HT-29 (cell line): ENCODE measurements at places on chromosomes 2 and 18.

- DNase-seq: peak; percentile 71
Observed at GRCh38 chr2:71157124-71157793, 26.8 kb downstream of the MPHOSPH10 start.

DNA sequence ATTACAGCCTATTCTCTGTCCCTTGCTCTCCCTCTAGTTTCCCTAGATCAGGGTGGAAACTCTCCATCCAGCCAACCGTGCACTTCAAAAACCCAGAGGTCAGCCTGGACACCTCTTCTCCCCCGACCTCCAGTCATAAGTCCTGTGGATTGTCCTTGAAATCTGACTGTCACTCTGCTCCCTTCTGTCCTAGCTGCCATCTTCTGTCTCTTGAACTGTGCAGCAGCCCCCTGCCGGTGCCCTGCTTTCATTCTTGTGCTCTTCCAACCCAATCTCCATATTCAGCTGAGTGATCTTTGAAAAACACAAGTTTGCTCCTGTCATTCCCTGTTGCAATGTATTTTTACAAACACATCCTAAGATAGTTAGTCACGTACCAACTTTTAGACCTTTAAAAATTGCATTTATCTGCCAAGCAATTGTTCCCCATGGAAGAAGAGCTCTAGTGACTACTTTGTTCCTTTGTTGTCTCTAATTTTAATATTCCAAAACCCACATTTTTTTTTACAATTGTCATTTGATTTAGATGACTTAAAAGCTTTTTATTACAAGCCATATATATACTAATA lies 254.3 kb downstream of the CAMKMT start:
- no peak for DNase-seq

GRCh38 chr2:173652767-173653431 lies 298.2 kb downstream of the CDCA7 start:
- peak; percentile 56 for DNase-seq

GRCh38 chr2:33205693-33206434 lies 259.1 kb downstream of the LTBP1 start:
- DNase-seq: no peak

DNA sequence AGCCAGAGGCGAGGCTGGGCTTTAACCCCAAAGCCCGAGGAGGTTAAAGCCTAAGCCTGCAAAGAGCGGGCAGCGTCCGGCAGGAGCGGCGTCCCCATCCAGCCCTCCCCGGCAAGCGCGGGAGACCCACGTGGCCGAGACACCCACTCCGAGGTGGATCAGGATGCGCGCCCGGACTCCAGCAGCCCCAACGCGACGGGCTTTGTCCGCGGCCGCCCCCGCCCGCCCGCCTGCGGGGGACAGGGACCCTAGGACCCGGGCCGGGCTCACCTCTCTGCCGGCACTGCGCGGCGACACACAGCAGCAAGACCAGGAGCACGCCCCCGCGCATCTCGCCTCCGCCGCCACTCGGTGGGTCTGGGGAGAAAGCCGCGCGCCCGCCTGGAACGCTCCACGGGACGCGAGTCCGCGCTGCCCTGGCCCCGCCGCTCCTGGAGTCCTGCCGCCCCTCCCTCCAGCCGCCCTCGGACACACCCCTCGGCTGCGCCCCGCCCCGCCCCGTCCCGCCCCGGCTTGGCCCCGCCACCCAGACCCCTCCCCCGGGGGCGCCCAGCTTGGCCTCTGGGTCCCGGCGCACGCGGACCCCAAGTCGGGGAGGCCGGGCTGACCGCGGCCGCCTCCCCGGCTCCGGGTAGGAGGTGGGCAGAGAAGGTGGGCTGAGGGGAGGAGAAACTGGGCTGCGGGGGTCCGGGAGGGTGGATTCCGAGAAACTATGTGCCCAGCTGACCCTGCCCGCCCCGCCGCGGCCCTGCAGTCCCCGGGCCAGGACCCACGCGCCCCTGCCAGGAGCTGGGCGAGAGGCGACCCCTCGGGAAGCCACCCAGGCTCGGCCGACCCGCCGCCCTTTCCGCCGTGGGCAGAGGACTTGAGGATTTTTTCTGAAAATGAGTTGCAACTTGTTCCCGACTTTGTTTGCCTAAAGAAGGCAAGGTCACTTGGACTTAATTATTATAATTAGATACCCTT lies at the start of gene LAMA1:
Gene LAMA1, minus strand, starts transcription at position 408 of the 966 bp plus-strand sequence. Its CDS starts 77 bp downstream, at position 331.
- no peak for DNase-seq

DNA sequence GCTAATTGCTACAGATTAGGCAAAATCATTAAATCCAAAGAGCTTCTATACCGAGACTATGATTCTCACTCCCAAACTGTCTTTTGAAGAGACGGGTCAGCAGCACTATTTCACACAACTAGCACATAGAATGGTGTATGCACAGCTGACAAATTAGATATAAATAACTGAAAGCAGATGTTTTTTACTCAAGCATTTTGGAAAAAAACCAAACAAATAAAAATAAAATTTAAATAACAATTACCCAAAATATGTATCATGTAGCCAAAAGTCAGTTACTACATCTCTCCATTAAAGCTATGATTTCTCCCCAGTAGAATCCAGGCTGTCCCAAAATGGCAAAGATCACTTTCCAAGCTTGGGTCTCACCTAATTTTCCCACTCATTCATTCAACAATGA lies 107.9 kb downstream of the TMEM163 start:
- no peak for DNase-seq

GRCh38 chr2:137741784-137742362 lies 222.4 kb upstream of the HNMT start:
- peak; percentile 11 for DNase-seq

DNA sequence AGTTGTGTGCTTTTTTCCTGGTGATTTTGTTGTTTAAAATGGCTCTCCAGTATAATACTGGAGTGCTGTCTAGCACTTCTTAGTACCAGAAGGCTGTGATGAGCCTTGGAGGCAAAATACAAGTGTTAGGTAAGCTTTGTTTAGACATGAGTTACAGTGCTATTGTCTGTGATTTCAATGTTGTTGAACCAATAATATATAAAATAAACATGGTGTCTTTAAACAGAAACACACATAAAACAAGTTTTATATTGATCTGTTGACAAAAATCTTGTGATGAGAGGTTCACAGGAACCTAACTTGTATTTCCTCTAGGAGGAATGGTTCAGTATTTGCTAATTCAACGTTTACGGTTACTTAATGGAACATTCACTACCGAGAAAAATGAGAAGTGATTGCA lies 5.0 kb upstream of the FAM171B start:
- no peak for DNase-seq

GRCh38 chr2:60826111-60826510 lies 55.3 kb upstream of the REL start:
- no peak for DNase-seq

GRCh38 chr2:76825140-76825970 lies 696.8 kb downstream of the LRRTM4 start:
- DNase-seq: no peak

DNA sequence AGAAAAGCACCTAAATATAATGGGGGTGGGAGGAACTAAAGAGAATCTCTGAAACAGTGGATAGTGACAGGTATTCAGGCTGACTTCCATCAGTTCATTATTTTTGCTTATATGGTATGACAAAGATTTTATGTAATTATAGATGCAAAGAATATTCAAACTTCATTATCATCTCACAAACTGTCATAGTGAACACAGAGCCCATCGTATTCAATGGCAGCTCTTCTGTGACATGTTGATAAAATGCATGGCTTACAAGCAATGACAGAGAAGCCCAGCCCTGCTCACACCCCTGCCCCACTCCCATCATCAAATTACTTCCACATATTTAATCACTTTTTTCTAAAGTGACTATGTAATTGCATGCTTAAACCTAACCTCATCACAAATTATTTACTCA lies 904.3 kb downstream of the LRP1B start:
- no peak for DNase-seq

DNA sequence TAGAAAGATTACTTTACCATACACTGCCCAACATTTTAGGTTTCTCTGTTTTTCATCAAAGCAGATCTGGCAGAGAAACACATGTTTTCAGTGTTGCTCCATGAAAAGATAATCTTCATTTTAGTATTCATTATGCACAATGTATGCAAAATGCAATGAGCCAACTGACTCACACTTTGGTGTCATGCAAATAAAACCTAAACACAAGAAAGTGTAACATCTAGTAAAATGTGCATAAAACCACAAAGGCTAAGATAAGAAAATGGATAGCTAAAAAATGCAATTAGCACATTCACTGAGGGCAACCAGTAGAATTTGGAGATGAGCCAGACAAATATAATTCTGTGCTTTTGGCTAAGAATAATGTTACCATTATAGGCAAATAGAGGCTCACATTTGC lies 203.5 kb upstream of the UBE2E3 start:
- no peak for DNase-seq

DNA sequence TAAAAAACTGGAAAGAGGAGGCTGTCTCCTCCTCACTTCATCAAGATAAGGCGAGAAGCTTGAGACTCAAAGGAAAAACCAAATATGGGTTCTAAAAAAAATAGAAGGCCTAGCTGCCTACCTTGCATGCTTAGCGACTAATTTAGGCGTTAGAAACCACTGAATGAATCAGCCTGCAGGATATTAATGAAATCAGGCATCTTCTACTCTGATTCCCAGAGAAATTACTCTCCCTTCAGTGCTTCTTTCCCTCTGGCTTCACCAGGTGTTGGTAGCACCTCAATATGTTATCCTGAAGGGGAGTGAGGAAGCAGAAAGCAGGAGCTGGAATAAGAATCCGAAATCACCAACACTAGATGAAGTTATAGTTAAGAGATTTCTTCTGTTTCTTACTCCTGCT lies 749.8 kb upstream of the NRXN1 start:
- DNase-seq: no peak

GRCh38 chr18:34660572-34660971 lies 49.5 kb upstream of the DTNA start:
- no peak for DNase-seq

DNA sequence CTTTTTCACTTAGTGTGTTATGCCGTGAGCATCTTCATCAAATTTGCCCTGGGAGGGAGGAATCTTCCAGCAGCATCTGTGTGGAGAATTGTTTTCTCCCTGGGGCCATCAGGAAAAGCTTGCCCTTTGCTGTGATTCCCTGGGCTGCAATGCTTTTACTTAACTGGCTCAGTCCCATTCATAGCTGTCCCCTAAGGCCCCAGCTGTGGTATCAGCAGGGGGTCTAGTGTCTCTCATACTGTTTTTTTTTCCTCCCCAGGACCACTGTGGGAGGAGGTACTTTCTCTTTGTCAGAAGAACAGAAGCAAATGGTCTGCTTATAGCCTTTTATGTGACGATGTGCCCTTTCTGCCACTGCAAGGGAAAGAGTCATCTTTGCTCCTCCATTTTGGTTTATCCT lies 176.8 kb upstream of the CELF4 start:
- no peak for DNase-seq

- DNase-seq: peak; percentile 71
Observed at GRCh38 chr18:35386600-35387100, 9.5 kb upstream of the ZNF396 start.

DNA sequence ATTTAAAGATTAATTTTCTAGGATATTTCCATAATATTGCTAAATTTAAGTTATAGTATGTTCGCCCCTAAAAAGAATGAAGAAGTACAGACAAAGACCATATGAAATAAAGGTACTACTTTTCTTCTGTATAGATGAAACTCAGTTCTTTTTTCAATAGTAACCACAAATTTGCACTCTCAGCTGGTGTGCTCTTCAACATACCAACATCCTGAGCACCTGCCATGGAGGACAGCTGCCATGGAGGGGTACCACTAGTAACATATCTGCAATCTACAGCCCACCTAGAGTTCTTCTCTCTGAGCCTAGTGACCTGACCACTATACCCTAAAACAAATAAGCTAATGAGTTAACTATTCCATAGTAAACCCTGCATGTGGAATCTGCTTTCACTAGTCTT lies 36.8 kb upstream of the ERCC3 start:
- no peak for DNase-seq

DNA sequence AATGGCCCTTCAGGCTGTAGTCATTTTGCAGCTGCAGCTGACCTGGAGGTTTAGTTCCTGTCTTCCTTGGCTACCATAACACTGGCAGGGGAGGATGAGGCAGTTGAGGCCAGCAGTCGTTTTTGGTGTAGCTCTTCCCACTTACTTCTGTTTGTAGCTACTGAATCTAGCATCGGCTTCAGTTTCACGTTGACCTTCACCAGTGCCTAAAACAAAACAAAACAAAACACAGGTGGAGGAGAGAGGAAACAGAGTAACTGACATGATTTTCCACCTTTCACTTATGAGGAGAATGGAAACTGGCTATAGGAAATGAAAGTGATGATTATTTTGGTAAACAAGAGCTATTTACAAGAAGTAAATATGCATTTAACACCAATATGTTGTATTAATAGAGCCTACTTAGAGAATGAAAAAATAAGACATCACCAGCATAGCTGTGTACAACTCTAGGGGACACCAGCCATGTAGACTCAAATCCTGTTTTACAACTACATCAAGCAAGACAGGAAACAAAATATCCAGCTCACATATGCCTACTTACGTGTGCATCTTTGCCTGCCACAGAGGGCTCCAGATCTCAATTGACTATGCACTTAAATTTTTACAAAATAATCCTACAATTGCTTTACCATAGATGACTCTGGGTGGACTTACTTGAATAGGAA lies 236.9 kb downstream of the AGPS start:
- DNase-seq: no peak

DNA sequence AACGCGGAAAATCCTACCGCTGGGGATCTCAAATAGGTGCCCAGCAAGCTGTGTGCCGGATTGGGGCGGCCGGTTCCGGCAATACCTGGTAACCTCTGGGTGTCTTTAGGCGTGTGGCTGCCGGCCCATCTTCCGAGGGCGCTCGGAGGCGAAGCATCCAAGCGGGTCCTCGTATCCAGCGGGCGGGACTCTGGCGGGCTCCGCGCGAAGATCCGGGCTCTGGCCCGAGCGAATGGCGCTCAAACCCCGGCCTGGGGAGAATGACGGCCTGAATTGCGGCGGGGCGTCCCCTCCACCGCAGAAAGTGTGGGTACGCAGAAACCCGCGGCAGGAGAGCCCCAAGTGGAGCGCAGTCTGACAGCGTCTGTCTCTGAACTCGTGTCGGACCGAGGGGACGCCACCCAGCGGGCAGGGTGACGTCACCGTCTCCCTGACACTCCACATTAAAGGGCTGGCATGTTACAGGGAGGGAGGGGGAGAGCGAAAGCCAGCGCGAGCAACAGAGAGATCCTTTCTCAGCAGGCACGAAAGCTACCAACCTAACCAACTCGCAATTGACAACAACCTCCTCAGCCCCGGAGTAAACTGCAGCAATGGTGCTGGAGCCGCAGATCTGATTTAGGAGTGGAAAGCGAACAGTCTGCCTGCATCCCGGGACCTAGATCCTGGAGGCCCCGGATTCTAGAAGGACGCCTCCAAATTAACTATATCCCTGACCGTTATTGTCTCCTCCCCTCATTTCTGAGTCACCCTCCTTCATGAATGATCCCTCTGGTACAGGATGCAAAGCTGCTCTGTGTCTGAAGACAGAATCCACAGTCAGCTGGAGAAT lies at the start of gene SKOR2:
Gene SKOR2, minus strand, starts transcription at position 372 of the 832 bp plus-strand sequence. CDS start 2,477 bp downstream, outside the sequence.
- no peak for DNase-seq

DNA sequence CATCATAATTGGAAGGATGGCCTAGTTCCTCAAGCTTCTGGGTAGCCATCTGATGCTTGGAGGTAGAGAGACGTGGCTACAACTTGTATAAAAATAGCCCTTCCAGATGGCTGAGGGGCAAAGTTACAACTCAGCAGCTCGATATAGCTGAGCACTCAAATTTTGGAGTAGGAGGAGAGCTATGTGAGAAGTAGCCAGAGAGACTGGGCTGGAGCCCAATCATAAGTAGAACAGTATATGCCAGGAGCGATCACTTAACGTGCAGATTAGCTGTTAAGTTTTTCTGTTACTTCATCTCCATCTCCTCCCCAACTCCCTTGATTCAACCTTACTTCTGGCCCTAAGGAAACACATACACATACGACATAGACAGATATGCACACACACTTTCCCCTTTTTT lies 28.8 kb downstream of the CNRIP1 start:
- no peak for DNase-seq
